ENCODE measurements at places on chromosomes 1 and 21.

GRCh38 chr21:30408782-30409494, 13.1 kb downstream of the KRTAP13-1 start:
- peak; percentile 1 for DNase-seq

- no peak for DNase-seq
Observed at GRCh38 chr1:60965280-60965854, 117.0 kb upstream of the NFIA start.

DNA sequence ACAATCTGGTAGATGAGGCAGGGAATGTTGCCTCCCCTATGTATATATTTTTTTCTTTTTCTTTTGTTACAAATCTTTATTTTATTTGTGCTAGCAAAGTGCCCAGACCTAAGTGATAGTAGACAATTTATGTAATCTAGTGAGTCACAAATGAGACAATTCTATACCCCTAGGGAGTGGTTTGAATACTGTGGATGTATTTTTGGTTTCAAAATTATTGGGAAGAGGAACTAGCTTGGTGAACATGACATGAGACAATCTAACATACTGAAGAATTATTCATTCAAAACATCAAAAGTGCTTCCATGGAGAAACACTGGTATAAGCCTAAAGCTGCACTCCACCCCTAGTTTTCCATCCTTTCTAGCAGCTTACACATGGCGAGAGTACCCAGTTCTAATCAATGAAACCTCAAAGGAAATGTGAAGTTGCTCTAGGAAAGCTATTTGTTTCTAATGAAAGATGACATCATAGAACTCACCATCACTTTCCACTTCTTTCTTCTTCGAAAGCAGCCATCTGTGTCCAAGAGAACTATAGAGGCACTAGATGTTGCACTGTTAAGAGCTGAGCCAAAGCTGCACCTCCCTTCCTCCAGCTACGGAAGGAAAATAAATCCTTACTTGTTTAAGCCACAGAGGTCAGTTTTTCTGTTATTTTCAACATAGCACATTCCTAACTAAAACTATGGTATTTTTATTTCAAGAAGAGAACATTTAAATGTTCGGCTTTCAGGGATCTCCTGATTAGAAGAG, 764.6 kb downstream of the LTN1 start:
- DNase-seq = no peak

- DNase-seq = no peak
Observed at GRCh38 chr1:43953361-43953760, 6.6 kb downstream of the IPO13 start.

DNA sequence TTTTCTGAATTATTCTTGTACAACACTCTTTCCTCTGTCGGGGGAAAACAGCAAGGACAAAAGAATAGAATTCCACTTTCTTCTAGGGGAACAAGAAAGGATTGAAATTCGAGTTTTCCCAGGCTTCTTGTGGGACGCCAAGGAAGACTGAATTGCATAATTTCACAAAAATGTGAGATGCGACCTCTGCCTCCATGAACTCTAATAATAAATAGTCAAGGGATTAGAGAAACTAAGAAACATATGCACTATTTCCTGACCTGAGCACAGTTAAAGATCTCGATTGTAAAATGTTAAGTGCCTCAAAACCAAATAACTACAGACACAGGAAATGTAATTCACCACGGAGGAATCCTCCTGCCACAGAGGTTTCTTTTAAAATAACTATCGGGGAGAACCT, 117.3 kb upstream of the MARK1 start:
- no peak for DNase-seq
